ENCODE measurements at places on chromosomes 5 and 9.

DNA sequence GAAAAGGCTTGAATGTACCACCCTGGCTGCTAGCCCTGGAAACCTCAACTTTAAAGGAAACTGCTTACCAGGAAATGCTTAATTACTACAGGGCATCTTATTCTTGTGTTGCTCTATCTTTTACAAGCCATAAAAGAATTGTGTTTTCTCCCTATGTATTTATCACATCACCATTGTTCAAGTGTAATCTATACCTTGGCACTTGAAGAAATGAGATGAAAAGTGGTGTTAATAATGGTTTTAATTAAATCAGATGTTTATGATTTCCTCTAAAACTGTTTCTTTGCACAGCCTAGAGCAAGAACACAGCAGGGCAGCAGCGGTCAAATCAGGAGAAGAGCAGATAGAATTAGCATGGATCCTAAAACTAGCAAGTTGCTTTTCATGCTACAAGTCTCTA, 131.8 kb upstream of the RGMB start:
- DNase-seq, result no peak

DNA sequence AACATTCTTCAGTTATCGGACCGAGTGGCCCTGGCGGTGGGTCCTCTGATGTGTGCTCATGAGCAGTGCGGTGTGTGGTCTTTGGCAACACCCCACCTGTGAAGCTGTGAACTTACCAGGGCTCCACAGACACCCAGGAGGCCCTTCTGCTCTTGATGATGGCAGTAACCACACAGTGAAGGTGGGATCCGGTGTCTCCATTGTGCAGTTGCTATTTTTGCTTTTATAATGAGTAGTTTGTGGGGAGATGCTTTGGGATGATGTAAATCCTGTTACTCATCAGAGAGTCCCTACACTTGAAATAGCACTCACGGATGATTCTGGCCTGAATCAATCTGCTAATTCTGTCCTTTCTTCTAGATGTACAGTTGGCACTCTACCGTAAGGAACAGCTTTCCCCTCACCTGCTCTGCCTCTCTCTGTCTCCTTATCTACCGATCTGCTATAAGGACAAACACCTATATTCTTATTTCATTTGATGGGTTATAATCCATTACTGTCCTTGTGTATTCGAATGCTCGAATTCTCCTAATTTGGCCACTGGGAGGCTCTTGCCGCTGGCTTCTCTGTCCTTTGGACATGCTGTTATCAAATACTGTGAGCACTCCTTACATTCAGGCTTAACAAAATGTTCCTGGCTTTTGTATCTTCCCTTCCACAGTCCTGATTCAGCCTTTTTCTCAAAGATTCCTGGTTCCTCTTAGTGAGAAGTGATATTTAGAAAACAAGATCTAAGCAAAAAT, 20.2 kb downstream of the ATPSCKMT start:
- no peak for DNase-seq

- no peak for DNase-seq
Observed at GRCh38 chr5:117892360-117892759, 1096.0 kb downstream of the DTWD2 start.

- DNase-seq, result no peak
Observed at GRCh38 chr5:177434942-177435738, 8.7 kb downstream of the GRK6 start.

GRCh38 chr5:95866435-95867040, 44.0 kb upstream of the GLRX start:
- no peak for DNase-seq

GRCh38 chr9:125593581-125594222, 113.3 kb downstream of the MAPKAP1 start:
- DNase-seq, result no peak

GRCh38 chr5:111856876-111857466, 100.0 kb upstream of the NREP start:
- no peak for DNase-seq

DNA sequence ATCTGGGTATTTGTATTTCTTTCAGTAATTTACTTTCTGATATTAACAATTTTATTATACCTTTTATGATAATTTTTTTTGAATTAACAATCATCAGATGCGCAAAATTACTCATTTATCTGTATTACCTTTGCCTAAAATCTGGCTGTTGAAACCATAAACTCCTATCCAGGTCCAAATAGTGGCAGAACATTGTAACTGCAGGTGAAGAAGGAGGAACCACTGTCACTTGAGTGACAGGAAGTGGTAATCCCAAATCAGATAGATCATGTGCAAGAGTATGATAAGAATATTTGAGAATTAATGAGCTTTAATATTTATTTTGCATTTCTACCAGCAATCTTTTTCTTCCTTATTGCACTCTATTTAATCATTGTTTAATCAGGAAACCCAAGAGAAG, 139.3 kb upstream of the TLE4 start:
- DNase-seq, result no peak

DNA sequence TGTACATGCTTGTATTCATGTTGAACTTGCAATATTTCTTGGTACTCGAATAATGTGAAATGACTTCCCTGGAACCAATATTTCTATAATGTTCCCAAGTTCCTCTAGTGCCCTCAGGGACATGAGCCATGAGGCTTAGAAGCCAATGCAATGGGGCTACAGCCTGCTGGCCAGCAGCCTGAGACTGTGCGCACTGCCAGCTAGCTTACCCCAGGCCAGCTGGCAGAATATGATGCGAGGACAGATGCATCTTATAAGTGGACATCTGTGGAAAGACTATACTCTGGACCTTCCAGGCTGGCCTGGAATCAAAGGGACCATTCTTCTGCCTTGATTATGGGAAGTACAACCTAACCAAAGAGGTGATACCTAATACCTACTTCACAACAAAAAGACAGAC, 1862.0 kb upstream of the ACO1 start:
- no peak for DNase-seq

GRCh38 chr5:602466-603035, 9.6 kb upstream of the CEP72 start:
- DNase-seq, result no peak

DNA sequence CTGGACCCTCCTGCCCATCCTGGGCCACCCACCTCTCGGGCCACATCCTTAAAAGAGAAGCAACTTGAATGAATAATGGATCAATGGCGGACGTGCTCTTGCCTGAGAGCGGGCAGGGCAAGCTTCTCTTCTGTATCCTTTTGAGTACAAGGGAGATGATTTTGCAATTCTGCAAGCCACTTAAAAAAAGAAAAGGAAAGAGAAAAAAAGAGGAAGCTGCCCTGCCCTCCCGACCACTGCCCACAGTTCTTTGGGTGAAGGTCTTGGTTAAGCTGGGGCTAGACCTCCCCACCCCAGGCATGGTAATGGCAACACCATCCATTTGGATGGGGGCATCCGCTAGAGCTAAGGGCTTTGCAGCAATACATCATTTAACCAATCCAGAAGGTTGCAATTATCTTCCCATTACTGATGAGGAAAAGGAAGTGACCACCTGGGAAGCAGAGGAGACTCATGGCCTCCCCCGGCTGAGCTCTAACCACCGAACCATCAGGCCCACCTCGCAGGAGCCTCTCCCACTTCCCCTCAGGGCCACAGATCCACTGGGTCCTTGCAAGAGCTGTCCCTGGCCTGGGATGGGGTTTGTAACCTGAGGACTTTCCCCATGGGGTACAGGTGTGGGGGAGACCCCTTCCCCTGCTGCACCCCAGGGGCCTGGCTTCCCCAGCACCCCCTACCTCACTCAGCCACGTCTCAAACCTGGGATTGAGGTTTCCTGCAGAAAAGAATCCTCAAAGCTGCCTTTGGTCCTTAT, 27.8 kb upstream of the LAMC3 start:
- no peak for DNase-seq

GRCh38 chr9:98639133-98639532, 69.6 kb downstream of the GABBR2 start:
- no peak for DNase-seq

DNA sequence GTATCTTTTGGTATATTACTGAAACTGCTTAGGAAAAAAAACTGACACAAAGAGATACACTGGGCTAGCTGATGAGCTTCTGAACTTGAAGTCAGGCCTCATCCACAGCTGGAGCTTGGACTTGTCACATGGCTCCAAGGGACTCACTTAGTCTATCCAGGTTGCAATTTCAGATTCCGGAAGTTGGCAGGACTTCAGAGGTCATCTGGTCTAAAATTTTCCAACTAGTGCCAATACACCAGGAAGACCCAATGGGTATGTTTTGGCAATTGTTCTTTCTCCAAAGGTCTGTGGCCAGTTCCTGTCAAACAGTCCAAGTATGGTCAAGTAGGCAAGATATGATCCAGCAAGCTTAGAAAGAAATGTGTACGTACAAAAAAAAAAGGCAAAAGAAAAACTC, 36.7 kb downstream of the MRPS27 start:
- no peak for DNase-seq

DNA sequence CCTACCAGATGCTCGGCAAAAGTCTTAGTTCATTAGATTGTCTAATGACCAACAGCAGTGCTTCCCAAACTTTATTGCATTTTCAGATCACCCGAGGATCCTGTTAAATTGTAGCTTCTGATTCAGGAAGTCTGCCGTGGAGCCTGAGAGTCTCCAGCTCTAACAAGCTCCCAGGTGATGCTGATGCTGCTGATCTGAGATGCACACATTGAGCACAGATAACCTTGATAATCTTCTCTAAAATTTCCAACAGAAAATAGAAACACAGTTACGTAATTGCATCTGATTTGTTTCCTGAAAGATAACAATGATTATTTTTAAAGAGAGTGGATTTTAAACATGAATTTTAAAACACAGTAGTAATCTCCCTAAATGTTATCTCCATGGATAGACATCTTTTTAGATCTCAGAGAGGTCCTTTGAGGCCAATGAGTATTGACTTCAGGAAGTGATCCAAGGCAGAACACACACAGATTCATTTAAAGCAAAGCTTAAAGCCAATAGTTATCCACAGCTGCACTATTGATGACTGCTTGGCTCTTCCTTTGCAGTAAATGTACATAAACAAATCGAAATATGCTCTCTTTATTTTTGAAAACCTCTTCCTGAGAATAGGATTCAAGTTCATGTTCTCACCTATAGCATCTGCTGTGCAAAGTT, 122.8 kb upstream of the TNPO1 start:
- no peak for DNase-seq

- no peak for DNase-seq
Observed at GRCh38 chr5:34684281-34684979, 28.3 kb downstream of the RAI14 start.

DNA sequence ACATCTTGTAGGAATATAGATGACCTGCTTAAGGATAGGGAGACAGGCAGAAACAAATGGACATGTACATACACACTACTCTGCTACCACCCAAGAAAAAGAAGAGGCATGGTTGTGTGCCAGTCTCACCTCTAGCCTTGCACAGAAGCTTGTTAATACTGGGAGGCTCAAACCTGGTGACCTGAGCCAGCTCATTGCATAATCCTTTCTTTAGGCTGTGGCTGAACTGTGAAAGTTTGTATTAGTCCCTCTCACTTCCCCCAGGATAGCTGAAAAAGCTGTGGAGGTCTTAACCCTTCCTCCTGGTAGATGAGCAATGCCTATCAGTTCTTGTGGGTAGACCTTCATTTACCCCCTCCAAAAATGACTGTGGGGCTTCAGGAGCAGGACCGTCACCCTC, 28.7 kb downstream of the TPD52L3 start:
- DNase-seq, result no peak

DNA sequence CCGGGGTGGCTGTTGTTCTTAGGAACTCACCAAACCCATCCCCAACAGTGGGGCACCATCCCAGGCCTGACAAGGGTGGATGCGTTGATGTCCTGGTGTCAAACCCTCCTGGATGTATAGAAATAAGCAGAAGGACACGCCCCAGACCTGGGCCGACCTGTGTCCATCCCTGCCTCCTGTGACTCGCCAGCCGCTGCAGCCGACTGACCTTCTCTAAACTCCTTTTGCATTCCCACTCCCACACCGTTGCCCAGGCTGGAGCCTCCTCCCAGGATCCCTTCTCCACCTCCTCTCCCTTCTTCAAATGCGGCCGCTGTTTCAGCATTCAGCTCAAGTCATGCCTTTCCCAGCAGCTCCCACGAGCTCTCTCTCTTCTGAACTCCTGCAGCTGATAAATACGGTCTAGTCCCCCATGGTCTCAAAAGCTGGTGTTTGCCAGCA, 213.2 kb upstream of the IER5L start:
- DNase-seq, result no peak

DNA sequence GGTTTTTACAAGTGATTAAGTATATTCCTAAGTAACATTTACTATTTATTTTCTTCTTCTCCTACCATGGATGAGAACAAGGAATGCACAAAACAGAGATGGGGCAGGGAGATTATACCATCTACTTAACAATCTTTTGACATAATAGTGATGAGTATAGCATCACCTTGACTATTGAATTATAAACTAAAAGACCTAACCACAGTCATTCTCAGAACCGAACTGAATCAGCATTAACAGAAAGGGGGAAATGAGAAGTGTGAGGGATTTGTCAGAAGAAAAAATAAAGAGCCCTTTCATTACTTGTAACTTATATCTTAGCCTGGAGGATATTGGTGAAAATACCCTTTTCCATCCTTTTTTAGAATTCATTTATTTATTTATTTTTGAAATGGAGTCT, 21.9 kb downstream of the OR2Y1 start:
- no peak for DNase-seq

GRCh38 chr5:36403632-36404311, 102.1 kb upstream of the RANBP3L start:
- DNase-seq, result no peak

- DNase-seq, result no peak
Observed at GRCh38 chr5:157859227-157859575, 256 bp upstream of the CLINT1 start.

DNA sequence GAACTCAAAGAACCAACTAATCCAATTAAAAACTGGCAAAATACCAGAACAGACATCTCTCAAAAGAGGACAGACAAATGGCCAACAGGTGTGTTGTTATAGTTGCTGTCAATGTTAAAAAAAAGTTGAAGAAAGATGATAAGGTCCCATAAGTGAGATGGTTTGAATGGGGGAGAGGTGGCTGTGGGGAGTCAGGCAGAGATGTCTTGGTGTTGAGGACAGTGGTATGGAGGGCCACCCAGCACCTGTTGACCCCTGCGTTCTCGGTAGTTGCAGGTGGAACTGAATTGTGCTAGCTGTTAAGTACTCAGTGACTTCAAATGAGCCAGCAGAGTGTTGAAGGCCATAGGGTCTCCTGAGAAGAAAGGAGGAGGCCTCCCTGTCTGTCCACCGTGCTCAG, 55.9 kb upstream of the PITX1 start:
- DNase-seq, result no peak

GRCh38 chr9:91903126-91903911, 46.7 kb downstream of the ROR2 start:
- no peak for DNase-seq

GRCh38 chr9:110555551-110556331, 23.8 kb downstream of the SVEP1 start:
- no peak for DNase-seq

- no peak for DNase-seq
Observed at GRCh38 chr9:88653911-88654310, 118.9 kb downstream of the NXNL2 start.

GRCh38 chr5:53965459-53965858, 344.9 kb downstream of the ARL15 start:
- DNase-seq, result no peak

GRCh38 chr9:100774962-100775361, 197.1 kb downstream of the CAVIN4 start:
- no peak for DNase-seq

GRCh38 chr5:181200816-181201215, 4.2 kb downstream of the TRIM7 start:
- DNase-seq, result no peak

Measured in activated CD8-positive, alpha-beta memory T cell treated with anti-CD3 and anti-CD28 coated beads for 1 hour (primary cell).